Astrocyte (in vitro differentiated cells and primary cell): ENCODE measurements at places on chromosomes 1 and 21.

GRCh38 chr1:248373761-248374160, 1.8 kb upstream of the OR2T6 start:
- no peak for DNase-seq

GRCh38 chr1:41547781-41548560, 63.5 kb upstream of the EDN2 start:
- no peak for DNase-seq

GRCh38 chr21:44305691-44306090, 5.8 kb downstream of the PFKL start:
- no peak for DNase-seq

- no peak for DNase-seq
These were observed 58.5 kb downstream of the EIF4G3 start for GRCh38 chr1:21118167-21118566.

DNA sequence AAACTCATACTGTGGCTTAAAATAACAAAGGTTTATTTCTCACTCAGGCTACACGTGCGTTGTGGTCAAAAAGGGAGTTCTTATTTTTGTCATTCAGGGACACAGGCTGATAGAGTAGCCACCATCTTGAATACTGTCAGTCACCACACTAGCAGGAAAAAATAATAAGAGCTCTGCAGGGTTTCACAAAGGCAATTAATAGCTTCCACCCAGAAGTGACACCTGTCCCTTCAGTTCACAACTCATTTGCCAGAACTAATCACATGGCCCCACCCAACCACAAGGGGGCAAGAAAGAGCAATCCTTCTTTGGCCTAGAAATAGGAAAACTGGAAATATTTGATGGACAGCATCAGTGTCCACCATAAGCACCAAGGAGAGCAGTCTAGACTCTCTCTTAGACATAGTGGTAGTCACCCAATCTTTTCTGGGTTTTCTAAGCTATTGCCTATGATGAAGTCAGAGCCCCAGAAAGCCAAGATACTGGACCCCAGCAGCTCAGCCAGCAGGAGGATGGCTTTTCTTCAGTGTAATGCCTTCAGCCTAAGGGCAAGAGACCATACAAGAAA, 8.2 kb downstream of the HAPLN2 start:
- DNase-seq: peak; percentile 23

- no peak for DNase-seq
These were observed 20.1 kb upstream of the MACF1 start for GRCh38 chr1:39184354-39184818.

- DNase-seq: no peak
These were observed 122.8 kb downstream of the PLPPR5 start for GRCh38 chr1:98881901-98882300.

DNA sequence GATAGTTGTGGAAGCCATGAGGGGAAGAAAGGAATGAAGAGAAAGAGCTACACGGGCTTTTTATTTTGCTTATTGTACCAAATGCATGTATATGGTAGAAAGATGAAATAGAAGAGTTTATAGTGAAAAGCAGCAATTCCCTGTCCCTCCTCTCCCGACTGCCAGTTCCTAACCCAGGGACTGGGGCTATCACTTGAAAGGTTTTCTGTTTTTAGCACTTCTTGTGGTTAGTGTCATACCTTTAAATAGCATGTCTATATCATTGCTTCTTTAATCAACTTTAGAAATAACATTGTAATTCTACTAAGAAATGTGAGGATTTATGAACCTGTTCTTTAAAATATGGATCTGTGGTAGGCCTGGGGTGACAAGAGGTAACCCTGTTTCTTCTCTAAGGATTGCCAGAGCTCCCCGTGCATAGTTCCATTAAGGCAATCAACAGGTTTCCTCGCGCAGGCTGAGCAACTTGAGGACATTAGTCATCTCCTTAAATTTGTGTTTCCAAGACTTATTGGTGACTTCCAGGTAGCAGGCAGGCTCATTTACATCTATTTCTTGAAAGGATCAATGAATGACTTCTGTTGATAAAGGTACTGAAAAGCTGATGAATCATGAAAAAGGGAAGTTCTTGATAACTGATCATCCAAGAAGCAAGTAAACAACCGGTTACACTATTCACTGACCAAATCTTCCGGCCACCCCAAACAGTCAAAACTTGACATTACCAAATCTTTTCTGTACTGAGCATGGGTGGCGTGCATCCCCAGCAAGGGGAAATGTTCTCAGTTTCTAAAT, 37.8 kb upstream of the S1PR1 start:
- DNase-seq: no peak

- DNase-seq: no peak
These were observed 71.4 kb upstream of the ESRRG start for GRCh38 chr1:216794586-216794985.

- no peak for DNase-seq
These were observed 21.1 kb downstream of the PRXL2B start for GRCh38 chr1:2607641-2608091.

GRCh38 chr1:1337793-1338147, 6.7 kb downstream of the TAS1R3 start:
- no peak for DNase-seq

DNA sequence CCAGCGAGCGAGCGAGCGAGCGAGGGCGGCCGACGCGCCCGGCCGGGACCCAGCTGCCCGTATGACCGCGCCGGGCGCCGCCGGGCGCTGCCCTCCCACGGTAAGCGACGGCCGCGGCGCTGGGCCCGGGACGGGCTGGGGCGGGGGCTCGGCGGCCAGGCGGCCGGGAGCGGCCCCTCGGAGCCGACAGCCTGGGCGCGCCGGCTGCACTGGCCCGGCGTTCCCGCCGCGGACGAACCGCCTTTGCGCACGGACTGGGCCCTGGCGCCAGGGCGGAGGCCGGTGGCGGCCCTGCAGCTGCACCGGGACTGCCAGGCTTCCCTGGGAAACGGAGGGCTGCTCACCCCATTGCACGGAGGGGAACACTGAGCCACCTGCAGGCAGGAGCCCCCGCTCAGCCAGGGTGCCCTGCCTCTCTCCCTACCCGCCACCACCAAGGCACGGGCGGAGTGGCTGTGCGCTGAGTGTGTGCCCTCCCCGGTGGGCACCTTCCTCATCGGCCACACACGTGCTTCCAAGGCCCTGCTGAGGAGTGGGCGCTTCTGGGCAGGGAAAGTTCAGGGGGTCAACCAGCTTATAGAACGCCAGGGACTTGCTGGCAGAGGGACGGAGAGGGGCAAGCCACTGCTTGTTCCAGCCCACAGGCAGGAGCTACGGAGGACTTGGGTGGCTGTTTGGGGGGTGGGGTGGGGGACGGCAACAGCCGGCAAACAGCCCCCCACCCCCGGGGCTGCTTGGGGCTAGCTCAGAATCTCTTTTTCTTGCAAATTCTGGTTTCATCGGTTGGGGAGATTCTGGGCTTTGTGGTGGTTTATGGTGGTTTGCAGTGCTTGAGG, 532 bp downstream of the CSF1 start:
- no peak for DNase-seq

DNA sequence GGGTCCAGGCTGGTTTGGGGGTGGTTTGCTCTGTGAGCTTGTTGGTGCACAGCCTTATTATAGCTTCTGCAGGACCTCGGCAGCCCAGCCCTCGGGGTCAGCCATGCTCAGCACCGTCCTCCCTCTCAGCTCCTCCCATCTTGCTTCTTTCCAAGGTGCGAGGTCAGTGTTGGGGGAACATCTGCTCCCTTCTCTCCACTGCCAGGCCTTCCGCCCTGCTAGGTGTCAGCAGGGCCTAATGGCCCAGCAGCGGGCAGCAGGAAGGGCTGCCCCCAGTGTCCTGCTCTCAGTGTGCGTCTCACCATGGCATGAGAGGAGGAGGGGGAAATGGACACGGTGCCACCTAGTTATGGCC, 36.5 kb upstream of the LRRC3 start:
- DNase-seq: no peak

DNA sequence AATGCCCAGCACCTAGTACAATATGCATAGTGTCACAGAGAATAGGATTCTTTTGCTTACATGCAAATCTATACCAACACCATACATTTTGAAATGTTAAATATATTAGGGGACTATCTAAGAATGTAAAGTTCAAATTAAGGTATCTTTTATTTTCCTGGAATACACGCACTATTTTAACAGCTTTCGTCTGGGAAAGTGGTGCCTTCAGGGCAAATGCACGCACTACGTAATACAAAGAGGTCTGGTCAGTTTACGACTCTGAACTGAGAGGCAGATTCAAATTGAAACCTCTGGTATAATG, 931 bp downstream of the FUBP1 start:
- DNase-seq: no peak

DNA sequence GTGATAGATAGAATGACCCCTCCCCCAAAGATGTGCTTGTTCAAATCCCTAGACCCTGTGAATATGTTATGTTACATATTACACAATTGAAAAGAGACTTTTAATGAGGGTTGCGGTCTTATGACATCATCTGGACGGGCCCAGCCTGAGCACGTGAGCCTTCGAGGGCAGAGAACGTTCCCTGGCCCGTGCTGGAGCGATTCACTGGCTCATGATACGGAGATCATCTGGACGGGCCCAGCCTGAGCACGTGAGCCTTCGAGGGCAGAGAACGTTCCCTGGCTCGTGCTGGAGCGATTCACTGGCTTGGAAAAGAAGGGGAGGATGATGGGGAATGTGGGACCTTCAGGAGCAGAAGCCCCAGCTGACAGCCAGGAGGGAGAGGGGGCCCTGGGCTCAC, 34.4 kb upstream of the COL18A1 start:
- DNase-seq: no peak

DNA sequence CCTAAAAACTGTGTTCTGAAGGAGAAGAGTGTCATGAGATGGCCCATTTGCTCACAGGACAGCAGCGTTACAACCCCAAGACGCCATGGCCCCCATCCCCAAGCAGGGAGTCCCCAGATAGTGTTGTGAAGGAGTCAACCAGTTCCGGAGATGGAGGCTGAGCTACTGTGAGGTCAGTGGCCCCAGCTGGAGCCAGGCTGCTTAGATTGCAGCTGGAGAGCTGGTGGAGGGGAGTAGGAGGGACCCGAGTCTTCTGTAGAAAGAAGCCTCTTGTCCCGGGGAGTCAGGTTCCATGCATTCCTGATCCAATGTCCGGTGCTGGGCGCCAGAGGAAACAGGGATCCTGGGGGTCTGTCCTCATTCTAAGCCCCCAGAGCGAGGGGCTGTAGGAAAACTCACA, 93.5 kb upstream of the SIM2 start:
- DNase-seq: no peak

GRCh38 chr1:171220081-171220420, 28.2 kb upstream of the FMO1 start:
- DNase-seq: peak; percentile 95

- DNase-seq: no peak
These were observed 59.2 kb upstream of the ATP5PO start for GRCh38 chr21:33974513-33975468.

GRCh38 chr1:52976183-52977035, 49.3 kb downstream of the SCP2 start:
- no peak for DNase-seq

DNA sequence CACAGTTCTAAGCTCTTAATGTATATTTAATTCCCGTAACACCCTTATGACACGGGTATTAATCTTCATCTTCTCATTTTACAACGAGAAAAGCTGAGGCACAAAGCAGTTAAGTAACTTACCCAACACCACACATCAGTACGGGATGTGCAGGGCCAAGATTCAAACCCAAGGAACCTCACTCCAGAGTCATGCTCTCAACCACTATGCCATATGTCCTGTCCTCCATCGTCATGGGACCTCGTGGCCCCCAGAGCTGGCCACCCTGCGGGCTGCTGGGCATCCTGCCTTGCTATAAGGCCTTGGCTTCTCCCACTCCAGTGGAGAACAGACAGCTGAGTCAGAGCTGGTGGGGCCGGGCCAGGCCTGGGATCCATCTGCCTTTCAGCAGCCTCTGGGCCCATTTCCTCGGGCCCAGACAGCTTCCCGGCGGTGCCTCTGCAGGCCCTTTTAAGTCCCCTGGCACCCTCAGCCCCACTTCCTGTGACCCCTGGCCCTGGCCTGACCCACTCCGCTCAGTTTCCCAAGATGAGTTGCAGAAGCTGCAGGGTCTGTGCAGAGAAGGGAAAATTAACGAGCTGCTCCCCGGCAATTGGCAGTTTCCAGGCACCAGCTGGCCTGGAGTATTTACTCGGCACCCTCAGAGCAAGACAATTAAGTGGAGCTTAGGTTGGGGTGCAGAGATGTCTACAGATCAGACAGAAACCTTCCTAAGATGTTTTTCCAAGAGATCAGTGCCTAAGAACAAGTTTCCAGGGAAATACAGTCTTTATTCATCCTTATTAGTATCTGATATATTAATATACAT, 98.2 kb downstream of the EPHB2 start:
- DNase-seq: peak; percentile 91

- DNase-seq: peak; percentile 80
These were observed 4.7 kb downstream of the ARHGEF11 start for GRCh38 chr1:157040802-157041201.

DNA sequence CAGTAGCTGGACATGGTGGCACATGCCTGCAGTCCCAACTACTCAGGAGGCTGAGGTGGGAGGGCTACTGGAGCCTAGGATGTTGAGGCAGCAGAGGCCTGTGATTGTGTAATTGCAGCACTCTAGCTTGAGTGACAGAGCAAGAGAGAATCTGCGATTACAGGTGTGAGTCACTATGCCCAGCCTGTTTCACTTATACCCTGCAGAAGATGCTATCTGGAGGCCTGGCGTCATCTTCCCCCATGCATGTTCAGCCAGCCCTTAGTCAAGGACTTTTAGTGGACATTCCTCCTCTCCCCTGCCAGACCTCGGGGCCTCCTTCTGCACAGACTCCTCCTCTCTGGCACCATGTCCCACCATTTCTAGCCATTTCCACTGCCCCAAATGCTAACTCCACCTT, 36.3 kb upstream of the RCC2 start:
- peak; percentile 77 for DNase-seq

DNA sequence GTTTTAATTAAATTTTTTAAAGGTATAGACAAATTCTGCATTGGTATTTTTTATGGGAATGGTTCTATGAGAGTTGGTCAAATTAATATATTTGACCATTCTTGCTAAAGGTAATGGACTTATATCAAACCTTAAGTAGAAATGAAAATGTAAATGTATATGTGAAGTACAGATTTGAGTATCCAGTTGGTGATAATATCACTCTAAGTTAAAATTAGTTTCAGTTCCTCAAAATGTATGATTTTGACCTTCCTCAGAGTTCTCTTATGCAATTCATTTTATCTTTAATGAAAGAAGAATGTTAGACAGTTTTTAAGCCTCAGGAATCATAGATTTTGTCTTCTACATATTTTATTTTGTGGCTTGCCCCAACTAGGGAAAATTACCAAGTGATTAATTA, 1291.5 kb upstream of the B3GALT2 start:
- DNase-seq: no peak

DNA sequence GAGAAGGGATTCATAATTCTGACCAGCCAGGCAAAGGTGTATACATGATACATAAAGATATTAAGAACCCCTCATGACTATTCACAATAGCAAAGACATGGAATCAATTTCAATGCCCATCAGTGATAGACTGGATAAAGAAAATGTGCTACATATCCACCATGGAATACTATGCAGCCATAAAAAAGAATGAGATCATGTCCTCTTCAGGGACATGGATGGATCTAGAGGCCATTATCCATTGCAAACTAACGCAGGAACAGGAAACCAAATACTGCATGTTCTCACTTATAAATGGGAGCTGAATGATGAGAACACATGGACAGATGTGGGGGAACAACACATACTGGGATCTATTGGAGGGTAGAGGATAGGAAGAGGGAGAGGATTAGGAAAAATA, 21.4 kb downstream of the CR1L start:
- no peak for DNase-seq
